Daoy (cell line): ENCODE measurements at places on chromosomes 3 and 15.

- DNase-seq: no peak
Observed at GRCh38 chr15:56598991-56599390, 134.1 kb upstream of the MNS1 start.

DNA sequence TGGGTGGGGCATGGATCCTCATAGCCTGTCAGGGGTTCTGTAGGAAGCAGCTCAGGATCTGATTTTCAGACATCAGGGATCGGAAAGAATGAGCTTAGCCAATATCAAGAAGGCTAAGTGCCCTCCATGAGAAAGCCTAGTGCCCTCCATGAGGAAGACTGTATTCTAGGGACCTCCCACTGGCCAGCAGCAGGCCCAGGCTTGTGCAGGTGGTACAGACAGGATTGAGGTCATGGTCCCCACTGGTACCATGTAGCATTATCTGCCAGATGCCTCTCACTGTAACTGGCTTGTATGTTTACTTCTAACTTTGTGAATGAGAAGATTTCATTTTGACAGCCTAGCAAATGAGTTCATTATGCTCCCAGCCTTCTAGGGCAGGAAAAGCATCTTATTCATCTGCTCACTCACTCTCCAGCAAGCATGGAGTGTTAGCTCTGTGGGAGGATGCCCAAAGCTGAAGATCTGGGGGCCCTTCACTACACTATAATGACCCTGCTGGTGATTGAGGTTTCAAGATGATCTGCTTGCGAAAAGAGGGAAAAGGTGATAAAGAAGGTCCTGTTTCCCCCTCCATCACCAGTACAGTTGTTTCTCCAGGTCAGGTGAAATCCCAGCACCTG lies 7.5 kb downstream of the EPHB1 start:
- no peak for DNase-seq

- DNase-seq: no peak
Observed at GRCh38 chr3:110021659-110022058, 684.3 kb upstream of the DPPA4 start.

GRCh38 chr3:454986-455385 lies 258.4 kb downstream of the CHL1 start:
- DNase-seq: no peak

GRCh38 chr3:80043226-80043625 lies 275.4 kb upstream of the ROBO1 start:
- DNase-seq: no peak

DNA sequence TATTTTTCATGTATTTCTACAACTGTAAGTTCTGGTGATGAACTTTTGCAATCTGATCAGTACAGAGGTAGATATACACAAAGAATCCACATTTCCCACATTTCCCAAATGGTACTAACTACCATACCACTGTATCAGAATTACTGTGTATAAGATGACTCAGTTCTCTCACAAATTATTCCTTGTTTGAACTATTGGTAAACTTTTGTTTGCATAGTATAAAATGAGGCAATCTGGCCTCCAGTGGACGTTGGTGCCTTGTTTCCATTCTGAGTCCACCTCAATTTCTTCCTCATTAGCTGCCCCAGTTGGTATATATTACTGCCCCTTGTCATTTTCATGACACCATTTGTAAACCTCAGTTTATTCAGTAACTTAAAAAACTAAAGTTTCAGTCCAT lies 38.5 kb downstream of the SPTSSB start:
- no peak for DNase-seq

GRCh38 chr3:176789281-176789705 lies 408.0 kb downstream of the TBL1XR1 start:
- no peak for DNase-seq

DNA sequence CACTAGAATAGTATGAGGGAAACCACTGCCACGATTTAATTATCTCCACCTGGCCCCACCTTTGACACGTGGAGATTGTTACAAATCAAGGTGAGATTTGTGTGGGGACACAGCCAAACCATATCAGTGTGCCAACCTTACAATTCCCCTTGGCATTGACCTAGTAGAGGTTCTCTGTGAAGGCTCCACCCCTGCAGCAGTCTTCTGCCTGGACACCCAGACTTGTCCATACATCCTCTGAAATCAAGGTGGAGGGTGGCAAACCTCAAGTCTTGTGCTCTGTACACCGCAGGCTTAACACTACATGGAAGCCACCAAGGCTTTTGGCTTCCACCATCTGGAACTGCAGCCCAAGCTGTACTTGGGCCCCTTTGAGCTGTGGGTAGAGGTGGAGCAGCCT lies 8.8 kb upstream of the IQGAP1 start:
- no peak for DNase-seq

- DNase-seq: no peak
Observed at GRCh38 chr15:101697488-101697887, 26.8 kb downstream of the TARS3 start.

DNA sequence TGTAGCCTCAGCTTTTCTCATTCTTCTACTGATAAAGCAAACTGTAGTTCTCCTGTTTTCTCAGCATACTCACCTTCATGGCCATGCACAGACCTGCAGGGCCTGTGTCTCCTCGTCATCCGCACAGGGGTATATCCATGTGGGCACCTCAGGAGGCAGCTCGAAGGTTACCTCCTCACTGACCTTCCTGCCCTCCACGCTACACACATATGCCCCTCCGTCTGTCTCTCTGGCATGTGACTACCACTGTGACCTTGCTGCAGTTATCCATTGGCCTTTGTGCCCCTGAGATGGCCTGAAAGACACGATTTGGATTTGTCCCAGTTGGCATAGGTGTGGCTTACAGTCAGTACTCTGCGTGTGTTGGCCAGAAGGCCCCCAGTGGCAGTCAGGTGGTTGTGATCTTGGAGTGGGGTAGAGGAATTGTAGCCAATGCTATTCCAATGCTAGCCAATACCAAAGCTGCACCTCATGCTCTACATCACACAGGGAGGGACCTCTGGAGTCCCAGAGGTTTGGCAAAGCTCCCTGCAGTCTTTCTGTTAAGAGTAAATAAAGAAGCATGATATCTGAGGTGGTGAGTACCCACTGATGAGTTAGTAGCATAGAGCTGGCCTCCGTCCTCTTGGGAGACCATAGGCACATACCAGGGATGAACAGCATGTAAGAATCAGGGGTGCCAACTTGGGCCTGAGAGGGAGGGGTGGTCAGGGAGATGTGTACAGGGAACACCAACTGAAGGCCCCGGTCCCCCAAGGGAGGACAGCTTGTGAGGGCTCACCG lies 143.4 kb downstream of the EEFSEC start:
- peak; percentile 1 for DNase-seq

DNA sequence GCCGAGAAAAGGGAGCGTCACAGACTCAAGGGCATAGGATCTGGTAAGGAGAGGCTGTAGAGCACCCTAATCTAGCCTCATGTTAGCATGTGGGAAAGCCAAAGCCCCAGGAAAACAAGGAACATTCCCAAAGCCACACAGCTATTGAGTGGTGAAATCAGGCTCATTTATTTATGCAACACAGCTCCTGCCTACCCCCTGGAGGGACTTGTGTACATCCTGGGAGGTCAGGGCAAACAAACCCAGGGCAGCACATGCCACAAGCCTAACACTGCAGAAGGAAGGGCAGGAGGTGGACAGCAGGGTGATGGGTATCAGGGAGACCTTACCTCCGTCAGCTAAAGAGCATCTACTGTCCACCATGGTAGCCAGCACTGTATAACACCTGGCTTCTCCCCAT lies 283.5 kb downstream of the RPLP1 start:
- no peak for DNase-seq

- DNase-seq: peak; percentile 88
Observed at GRCh38 chr15:80436511-80437307, 32.5 kb downstream of the ARNT2 start.

DNA sequence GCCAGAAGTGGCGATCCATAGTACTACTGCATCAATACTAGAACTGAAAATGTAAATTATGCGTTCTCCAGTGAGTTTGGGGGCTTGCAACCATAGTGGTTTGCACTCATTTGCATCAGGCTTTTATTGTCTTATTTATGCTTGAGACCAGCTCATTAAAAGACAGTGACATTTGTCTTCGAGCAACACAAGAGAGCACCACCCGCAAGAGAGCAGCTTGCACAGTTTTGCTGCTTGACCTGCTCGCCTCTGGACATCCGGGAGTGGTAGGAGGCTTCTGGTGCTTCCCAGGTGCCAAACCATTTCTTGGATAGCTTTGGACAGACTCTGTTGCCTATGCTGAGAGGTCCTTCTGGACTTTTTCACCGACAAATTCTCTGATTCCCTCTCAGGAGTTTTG lies 294.6 kb downstream of the MEX3B start:
- no peak for DNase-seq

GRCh38 chr3:153974614-153975013 lies 146.6 kb upstream of the ARHGEF26 start:
- DNase-seq: no peak

DNA sequence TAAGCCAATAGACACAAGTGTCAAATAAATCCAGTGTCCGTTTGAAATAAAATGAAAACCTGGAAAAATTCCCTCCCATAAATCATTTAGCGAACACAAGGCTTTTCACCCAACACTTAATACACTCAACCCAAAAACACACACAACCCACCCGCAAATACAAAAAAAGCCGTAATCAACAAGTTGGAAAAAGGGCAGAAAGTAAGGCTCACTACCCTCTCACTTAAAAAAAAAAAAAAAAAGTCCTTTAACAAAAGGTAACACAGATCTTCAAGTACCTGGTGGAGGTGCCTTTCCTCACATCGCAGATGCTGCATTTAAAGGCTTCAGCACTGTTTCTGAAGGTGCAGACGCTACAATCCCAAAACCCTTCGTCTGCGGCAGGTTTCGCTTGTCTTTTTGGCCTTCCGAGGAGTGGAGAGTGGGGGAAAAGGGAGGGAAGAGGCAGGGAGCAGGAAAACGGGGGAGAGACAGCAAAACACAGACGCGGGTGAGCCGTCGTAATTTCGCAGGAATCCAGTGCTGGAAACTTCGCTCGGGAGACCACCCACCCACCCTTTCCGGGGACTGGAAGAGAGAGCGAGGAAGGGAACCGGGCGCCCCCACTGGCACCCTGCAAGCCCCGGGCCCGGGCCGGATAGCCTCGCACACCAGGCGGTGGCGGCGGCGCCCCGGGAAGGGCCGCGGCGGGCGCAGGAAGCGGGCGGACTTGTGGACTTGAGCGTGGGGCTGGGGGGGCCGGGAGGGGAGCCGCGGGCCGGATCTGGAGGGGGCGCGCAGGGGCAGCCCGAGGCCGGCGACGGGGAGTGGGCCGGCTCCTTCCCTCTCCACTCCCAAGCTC lies 401.8 kb downstream of the SHQ1 start:
- DNase-seq: no peak

DNA sequence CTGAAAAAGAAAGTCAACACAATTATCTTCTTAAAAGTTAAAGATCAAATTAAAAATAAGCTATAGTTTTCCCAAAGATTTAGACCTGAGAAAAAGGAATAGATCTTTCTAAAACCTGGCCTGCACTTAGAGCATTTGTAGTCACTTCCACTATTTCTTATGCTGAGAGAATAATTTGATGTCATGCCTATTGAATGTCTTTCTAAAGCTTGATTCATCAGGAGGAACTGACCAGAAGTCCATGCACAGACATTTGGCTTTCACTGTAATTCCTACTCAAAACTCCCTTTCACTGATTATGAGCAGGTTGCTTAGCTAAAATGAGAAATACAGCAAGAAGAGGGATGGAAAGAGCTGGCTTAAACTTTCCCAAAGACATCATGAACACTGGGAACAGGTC lies 4.3 kb downstream of the GREM1 start:
- DNase-seq: no peak
